ENCODE measurements at places on chromosomes 11 and 22. TPM values are rescaled to one million over a fixed set of nuclear protein-coding genes. Genes with fewer than 3 reads are reported as not detected.

DNA sequence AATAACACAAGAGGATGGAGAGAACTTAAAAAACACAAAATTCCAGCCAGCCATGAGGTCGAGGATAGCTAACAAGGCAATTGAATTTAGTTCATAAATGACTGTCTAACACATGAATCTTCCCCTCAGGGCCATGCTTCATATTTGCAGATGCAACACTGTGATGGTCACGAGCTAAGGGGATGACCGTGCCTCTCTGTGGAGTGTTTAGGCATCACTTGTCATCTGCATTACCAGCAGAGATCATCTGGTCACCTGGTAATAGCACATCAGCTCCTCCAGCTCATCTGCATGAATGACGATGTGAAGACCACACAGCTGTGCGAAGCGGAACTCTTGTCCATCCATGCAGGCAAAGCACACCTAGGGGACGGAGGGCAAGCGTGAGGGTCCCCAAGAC, 20.9 kb upstream of the SLC25A1 start:
- no peaks in the 10 kb centered on the region for H3K4me1 ChIP-seq
- H3K36me3 ChIP-seq = no peaks in the 10 kb centered on the region
- H3K4me3 ChIP-seq = no peak overlapping the region
- no peaks in the 10 kb centered on the region for H3K27me3 ChIP-seq
- DNase-seq = no peak

DNA sequence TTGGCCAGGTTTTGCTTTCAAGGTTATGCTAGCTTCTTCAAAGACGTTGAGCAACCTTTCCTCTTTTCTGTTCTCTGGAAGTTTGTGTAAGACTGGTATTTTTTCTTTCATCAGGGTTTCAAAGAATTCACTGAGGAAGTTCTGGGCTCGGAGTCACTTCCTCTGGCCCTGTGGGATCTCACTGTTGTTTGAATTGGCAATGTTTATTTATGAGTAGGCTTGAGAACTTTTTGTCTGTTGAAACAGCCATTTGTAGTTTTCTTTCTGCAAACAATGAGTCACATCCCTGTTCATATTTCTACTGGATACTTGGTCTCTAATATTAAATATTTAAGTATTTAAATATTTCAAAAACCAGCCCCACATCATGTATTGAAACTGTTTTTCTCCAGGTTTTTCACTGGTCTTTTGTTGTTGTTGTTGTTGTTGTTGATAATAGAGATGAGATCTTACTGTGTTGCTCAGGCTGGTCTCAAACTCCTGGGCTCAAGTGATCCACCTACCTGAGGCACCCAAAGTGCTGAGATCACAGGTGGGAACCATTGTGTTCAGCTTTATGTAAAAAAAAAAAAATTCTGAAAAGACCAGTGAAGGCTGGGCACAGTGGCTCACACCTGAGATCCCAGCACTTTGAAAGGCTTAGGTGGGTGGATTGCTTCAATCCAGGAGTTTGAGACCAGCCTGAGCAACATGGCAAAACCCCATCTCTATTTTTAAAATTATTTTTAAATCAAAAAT, 26.9 kb downstream of the SUSD2 start:
- peak; percentile 63 for DNase-seq
- H3K4me3 ChIP-seq = no peak overlapping the region
- H3K27ac ChIP-seq = peak overlapping the region; percentile 89
- H3K27me3 ChIP-seq = no peaks in the 10 kb centered on the region

- no peaks in the 10 kb centered on the region for H3K36me3 ChIP-seq
- H3K27ac ChIP-seq = no peak overlapping the region
- no peak for DNase-seq
- no peaks in the 10 kb centered on the region for H3K27me3 ChIP-seq
- no peaks in the 10 kb centered on the region for H3K4me1 ChIP-seq
Measured at GRCh38 chr11:60485987-60486386, 6.6 kb upstream of the MS4A12 start.

Gene GTSE1
- total RNA-seq = 1.6 TPM

Data from adrenal gland (tissue), 19 donors.